ENCODE measurements at places on chromosomes 5 and 9.

DNA sequence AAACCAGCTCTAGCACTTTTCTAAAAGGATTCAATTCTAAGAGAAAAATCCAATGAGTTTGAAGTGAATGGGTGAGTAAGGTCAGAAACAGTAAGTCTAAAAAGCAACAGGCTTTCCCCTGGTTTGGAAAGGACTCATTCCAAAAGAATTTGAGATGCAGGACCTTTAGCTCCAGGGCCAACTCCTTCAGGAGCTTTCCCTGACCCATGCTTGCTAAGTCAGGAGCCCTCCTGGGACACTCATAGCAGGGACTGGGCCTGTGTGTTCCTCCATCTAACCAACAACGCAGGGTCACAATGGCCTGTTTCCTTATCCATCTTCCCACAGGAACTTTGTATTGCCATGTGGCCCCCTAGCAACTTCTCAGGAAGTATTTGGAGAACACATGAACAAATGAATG lies 198.8 kb downstream of the FRMD3 start:
- DNase-seq: no peak

DNA sequence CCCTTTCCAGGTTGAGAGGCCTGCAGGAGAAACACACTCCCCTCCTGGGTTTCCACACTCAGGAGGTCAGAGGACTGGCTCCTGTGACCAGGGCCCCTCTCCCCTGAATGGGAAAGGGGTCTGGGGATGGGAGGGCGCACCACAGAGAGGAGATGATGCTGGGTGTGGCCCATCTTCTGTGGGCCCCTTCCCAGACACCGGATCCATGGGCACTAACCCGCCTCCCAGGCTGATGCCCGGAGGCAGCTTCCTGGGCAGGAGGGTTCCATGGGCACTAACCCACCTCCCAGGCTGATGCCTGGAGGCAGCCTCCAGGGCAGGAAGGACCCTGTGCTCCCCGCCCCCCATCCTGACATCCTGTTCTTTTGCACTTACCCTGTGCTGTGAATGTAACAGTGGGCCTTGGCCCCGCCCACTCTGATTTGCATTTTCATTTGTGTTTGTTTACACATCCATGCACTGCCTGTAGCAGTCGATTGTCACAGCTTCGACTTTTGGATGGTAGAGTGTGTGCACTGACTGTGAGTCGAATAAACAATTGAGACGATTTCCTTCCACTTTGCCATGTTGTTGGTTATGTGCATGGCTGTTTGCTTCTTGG lies 9.3 kb upstream of the DOLPP1 start:
- DNase-seq: no peak

GRCh38 chr5:142849880-142850279 lies 79.7 kb downstream of the ARHGAP26 start:
- DNase-seq: no peak

DNA sequence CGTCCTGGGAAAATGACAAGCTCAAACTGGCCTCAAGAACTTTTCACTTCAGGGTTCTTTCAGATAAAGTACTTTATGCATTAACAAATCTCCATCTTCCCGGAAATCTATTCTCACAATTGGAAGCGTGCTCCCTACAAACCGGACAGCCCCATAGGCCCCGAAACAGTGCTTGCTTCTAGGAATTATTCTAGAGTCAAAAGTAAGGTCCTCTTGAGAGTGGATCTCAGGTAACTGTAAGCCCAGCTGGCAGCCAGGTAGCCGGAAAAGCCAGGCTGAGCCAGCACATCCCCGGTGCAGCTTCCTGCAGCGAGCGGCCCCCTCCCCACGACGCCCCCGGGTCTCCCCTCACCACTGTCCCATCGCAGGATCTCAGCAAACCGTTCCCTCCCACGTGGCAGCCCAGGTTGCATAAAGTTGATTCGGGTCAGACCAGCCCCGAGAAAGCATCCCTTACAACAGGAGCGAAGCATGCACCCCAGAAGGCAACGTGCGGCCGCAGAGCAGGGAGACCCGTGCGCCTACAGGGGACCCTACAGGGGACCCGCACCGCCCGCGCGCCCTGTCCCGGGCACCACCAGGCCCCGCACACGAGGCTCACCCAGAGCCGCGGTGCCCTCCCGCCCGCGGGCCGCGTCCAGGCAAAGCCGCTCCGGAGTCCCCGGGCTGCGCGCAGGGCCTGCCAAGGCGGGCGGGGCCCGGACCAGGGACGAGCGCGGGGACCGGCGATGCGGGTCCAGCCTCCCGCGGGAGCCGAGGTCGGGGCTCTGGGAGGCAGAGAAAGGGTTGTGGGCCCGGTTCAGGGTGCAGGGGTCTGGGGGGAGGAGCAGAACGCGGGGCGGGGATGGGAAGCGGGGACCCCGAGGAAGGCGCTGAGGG lies 920 bp downstream of the LPCAT1 start:
- no peak for DNase-seq

DNA sequence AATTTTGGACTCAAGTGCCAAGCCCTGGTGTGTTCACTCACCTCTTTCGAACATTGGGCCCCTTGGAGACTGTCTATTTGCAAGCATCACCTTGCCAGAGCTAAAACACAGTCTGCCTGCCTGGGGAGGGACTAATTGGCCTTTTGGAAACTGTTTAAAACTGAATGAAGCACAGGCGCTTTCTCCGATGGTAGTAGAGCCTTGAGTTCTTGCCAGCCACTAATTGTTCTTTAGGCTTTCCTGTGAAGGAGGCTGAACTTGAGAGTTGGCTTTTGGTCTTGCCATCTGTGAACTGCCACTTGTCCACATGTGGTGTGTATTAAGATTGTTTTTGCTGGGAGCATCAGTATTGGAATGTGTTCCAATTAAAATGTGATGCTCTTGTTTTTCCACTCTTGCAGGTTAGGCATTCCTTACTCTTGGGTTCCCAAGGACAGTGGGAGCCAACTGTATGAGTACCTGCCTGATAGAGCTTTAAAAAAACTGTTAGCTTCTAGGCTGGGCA lies 26.0 kb downstream of the GARNL3 start:
- no peak for DNase-seq
